ENCODE measurements at places on chromosomes 12 and 14.

DNA sequence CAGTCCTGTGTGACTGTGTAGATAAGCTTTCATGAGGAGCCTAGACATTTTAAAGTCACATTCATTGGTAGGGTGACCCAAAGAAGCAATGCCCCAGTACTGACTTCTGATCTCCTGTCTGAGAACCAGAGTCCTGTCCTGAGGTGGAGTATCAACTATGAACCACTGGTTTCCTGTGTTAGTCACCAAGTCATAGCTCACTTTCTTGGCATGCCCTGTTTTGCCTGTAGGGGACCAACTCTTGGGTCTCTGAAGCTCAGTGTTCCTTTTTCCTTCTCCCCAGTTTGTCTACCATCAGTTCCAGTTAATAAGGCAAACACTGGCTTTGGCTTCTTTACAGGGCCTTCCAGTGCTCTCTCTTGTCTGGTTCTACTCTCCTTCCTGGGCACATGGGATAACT, 97.4 kb downstream of the C12orf75 start:
- DNase-seq = no peak

- no peak for DNase-seq
Observed at GRCh38 chr14:85554106-85554505, 24.2 kb downstream of the FLRT2 start.

- DNase-seq = no peak
Observed at GRCh38 chr14:81341370-81341769, 58.8 kb downstream of the STON2 start.

DNA sequence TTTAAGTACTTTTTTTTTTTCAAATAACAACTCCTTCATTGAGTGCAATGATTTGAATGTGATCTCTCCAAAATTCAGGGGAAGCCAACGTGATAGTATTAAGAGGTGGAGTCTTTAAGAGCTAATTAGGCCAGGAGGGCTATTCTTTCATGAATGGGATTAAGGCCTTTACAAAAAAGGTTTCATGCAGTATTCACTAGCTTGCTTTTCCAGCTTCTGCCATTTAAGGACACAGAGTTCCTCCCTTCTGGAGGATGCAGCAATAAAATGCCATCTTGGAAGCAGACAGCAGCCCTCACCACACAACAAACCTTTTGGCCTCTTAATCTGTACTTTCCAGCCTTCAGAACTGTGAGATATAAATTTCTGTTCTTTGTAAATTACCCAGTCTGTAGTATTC, 586.8 kb upstream of the LMO3 start:
- DNase-seq = peak; percentile 74

GRCh38 chr14:50736932-50737419, 68.9 kb upstream of the SAV1 start:
- DNase-seq = no peak

- no peak for DNase-seq
Observed at GRCh38 chr12:18549598-18549997, 188.2 kb downstream of the PLCZ1 start.

GRCh38 chr14:68932231-68932630, 46.9 kb downstream of the ACTN1 start:
- no peak for DNase-seq

GRCh38 chr12:8546591-8546990, 5.9 kb upstream of the CLEC4E start:
- no peak for DNase-seq

GRCh38 chr12:105562199-105562971, 231.9 kb downstream of the C12orf75 start:
- no peak for DNase-seq

GRCh38 chr12:16913832-16914490, 308.0 kb upstream of the LMO3 start:
- no peak for DNase-seq

- no peak for DNase-seq
Observed at GRCh38 chr12:47773858-47774580, 981 bp downstream of the SLC48A1 start.

- no peak for DNase-seq
Observed at GRCh38 chr14:83798421-83798820, 1731.5 kb upstream of the FLRT2 start.

DNA sequence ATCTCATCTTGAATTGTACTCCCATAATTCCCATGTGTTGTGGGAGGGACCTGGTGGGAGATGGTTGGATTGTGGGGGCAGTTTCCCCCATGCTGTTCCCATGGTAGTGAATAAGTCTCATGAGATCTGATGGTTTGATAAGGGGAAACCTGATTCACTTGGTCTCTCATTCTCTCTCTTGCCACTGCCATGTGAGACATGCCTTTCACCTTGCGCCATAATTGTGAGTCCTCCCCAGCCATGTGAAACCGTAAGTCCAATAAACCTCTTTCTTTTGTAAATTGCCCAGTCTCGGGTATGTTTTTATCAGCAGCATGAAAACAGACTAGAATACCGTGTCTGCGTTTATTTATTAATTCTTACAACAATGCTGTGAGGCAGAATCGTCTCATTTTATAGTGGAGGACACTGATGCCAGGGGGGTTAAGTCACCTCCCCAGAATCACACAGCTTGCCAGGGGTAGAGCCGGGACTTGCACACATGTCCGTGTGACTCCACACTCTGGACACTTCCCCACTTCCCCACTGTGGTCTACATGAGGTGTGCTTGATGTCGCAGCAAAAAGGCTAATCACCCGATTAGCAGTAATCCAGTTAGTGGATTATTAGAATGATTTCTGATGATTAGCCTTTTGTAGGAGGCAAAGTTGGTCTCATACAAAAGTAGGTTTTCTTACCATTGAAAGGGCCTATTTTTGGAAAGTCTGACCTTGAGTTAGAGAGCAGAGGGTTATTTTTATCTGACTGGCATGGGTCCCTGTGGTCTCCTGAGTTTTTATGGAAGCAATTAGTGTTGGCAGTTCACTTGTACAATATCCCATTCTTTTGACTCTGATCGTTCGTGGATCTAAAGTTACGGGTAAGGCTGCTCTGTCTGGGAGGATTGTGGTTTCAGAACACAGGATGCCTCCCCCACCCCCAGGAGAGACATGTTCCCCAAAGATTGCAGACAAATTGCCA, 47.4 kb upstream of the BCL7A start:
- no peak for DNase-seq

DNA sequence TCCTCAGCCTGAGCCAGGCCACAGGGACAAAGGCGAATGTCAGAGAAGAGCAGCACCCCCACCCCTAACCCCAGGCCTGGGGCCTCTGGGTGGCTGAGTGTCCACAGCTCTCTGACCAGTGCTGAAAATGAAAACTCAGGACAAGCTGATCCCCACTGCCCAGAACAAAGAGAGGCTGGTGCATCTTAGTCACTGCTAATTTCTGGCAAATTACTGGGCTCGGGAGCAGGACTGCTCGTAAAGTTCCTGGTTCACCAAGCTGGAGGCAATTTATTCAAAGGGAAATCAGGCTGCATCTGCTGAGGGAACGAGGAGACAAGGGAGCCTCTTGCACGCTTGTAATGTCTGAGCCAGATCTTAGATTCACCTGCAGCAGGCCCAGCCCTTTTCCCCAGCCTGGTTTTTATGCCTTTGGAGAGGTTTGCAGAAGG, 43.2 kb downstream of the CALM1 start:
- DNase-seq = peak; percentile 38

GRCh38 chr14:58887931-58888330, 250.2 kb downstream of the DACT1 start:
- DNase-seq = no peak

GRCh38 chr12:58367041-58367440, 425.7 kb downstream of the ATP23 start:
- DNase-seq = no peak

DNA sequence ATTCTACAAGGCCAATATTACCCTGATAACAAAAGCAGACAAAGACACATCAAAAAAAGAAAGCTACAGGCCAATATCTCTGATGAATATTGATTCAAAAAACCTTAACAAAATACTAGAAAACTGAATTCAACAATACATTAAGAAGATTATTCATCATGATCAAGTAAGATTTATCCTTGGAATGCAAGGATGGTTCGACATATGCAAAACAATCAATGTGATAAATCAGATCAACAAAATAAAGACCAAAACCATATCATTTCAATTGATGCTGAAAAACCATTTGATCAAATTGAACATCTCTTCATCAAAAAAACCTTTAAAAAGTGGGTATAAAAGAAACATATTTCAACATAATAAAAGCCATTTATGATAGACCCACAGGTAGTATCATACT, 117.3 kb downstream of the CPNE8 start:
- no peak for DNase-seq

DNA sequence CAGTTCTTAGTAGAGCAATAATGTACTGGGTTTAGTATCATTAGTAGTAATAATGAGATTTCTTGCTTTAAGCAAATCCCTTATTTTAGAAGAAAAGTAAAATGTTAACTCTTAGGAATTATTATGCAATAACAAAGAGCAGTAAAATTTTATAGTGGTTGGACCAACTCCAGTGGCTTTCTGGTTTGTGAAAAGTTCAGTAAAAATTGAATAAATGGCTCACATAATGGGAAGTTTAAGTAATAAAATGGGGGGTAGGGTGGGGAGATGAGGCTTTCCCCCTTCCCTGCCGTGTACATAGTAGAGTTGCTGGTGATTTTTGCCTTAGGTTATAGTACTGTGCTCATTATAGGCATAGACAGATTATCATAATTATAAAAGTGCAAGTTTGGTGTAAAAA, 250.5 kb upstream of the ATP2B1 start:
- DNase-seq = no peak

GRCh38 chr12:106956048-106956578, 406 bp downstream of the TMEM263 start:
- peak; percentile 71 for DNase-seq

DNA sequence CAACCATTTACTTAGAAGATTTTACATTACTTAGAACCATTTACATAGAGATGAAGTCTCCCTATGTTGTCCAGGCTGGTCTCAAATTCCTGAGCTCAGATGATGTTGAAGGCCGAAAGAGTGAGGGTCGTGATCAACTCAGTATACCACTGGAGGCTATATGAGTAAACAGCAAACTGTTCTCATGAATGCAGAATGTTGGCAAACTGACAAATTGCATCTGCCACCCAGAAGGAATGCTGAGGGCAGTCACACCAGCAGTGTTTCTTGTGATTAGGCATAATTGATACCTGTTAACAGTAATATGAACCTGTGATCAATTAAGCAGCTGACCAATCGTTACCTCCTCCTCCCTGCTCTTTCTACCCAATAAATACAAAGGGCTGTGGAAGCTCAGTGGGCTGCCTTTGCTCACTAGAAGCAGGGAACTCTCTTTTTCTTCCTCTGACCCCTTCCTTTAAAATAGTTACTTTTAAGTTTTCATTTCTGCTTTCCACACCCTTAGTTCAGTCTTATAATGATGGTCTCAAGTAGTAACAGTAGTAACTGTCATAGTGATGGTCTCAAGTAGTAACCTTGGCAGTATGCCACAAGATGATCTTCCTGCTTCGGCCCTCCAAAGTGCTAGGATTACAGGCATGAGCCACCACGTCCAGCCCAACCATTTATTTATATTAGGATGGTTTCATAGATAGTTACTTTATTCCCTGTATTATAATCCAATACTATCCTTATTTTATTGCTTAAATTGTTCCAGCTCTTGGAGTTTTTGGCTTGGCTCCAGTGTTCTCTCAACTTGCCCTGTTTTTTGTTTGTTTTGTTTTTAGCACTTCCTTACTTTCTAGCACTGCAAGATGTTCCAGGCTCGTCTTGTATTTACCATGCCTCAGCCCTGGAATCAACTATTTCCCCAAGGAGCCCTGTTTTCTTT, 25.8 kb downstream of the LIMA1 start:
- no peak for DNase-seq

- DNase-seq = no peak
Observed at GRCh38 chr14:66652525-66653106, 144.7 kb downstream of the GPHN start.

DNA sequence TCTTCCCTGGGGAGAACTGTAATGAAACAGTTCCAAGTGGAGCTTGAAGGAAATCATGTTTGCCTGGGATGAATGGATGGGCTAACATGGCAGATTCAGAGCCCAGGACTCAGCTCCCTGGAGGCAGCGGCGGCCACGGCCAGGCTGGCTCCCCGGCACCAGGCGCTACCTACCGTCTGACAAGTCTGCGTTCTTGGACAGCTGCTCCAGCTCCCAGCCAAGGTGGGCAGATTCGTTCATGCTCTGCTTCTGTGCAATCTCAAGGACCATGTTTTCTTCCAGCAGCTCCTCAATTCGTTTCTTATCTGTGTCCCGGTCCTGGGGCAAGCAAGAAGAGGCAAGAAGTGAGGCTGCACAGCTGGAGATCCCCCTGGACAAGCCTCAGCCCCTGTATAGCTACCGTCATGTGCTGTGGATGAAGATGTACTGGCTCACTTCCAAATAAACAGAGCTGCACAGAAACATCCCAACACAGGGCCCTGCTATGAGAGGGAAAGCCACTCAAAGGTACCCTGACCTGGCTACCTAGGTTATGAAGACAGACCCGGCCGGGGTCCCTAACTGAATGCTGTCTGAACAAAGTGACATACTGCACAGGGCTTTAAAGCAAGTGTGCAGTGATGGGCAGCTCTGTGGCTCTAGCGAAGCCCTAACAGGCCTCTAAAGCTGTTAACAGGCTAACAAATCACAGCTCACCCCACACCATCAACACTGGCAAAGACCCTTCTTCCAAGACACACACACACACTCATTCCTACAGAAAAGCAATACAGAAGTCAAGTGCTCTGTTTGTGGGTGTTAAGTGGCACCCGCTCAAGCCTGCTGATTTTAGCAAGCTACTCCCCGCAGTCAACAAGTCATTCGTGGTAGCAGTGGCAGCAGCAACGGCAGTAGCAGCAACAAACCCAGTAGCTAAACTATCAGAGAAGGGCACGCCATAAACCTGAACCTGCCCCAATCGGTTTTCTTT, 80.4 kb upstream of the GPR68 start:
- no peak for DNase-seq

GRCh38 chr12:9667403-9668160, 1.9 kb upstream of the CLEC2D start:
- no peak for DNase-seq

- no peak for DNase-seq
Observed at GRCh38 chr12:43100231-43100630, 451.8 kb downstream of the ADAMTS20 start.

- DNase-seq = no peak
Observed at GRCh38 chr12:117234441-117234840, 44.2 kb upstream of the FBXO21 start.

DNA sequence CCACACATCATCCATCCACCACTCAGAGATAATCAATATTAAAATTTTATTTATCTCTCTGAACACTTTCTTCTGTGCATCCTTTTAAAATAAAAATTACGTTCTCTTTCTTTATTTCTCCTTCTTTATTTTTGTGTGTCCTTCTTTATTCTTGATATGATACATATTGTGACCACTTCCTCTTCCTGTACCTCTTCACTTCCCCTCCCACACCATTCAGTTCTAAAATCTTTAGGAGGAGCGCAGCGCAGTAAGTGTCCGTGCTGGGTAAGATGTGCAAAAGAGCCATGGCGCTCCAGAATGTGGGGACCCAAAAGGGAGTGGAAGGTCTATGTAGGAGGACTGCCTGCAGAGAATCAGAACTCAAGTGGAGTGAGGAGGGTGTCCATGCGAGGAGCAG, 256.7 kb downstream of the ITPR2 start:
- no peak for DNase-seq

GRCh38 chr12:54521293-54522060, 23.9 kb downstream of the NCKAP1L start:
- no peak for DNase-seq

GRCh38 chr14:96239711-96240141, 16.3 kb upstream of the BDKRB1 start:
- DNase-seq = no peak

GRCh38 chr12:128807161-128807724, 16.5 kb downstream of the SLC15A4 start:
- DNase-seq = no peak

GRCh38 chr12:6699259-6699988, 1.2 kb downstream of the PIANP start:
- no peak for DNase-seq

GRCh38 chr14:24706351-24706750, 72.4 kb upstream of the GZMB start:
- no peak for DNase-seq

All from HAP-1 (cell line).